ENCODE measurements at places on chromosomes 16 and 17.

DNA sequence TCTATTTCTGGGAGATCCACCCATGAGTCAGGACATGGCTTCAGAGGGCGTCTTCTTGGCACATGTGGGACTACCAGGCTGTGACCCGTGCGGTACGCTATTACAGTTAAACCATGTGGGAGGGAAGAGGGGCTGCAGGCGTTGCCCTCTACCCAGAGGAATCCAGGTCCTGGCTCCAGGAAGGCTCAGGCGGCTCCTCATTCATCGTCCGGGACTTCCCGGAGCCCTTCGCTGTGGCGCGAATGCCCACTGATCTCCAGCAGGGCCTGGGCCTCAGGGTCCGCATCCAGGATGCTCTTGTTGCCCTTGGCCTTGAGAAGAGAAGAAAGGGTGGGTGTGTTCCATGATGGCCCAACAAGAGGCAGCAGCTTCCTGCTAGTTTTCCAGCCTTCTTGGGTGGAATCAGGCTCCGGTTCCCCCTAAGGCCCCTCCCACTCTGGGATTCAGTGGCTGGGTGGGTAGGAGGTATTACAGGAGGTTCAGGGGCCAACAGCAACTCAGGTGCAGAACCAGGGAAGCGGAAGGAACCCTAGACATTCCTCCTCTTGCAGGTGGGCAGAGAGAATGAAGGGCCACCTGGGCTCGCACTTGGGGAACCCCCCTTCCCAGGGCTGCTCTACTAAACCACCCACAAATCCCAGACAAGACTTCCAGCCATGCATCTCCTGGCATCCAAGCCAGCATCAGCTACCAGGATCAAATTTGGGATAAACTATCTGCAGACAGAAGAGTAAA, 24.6 kb downstream of the MEAK7 start:
- no peak for DNase-seq

DNA sequence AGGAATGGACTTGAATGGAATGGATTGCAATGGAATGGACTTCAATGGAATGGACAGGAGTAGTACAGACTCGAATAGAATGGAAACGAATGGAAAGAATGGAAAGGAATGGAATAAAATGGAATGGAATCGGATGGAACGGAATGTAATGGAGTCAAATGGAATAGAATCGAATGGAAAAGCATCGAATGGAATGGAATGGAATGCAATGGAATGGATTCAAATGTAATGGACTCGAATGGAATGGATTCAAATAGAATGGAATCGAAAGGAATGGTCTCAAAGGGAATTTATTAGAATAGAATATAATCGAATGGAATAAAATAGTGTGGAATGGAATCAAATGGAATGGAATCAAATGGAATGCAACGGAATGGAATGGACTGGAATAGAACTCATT, 484.9 kb upstream of the WSB1 start:
- DNase-seq: no peak

DNA sequence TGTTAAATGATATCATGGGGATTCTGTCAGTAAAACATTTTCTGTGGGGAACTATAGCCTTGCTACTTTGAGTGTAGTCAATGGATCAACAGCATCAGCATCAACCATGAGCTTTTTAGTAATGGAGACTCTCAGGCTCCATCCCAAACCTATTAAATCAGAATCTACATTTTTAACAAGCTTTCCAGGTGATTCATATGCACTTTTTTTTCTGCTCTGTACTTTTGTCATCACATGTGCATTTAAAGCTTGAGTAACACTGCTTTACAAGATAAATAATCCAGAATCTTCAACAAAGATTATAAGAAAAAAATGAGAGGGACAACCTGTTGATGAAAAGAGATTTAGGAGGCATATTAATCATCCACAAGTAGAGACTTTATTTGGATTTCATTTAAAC, 23.5 kb downstream of the NUP93 start:
- DNase-seq: no peak

GRCh38 chr17:45334701-45335677, 18.2 kb upstream of the MAP3K14 start:
- peak; percentile 15 for DNase-seq

DNA sequence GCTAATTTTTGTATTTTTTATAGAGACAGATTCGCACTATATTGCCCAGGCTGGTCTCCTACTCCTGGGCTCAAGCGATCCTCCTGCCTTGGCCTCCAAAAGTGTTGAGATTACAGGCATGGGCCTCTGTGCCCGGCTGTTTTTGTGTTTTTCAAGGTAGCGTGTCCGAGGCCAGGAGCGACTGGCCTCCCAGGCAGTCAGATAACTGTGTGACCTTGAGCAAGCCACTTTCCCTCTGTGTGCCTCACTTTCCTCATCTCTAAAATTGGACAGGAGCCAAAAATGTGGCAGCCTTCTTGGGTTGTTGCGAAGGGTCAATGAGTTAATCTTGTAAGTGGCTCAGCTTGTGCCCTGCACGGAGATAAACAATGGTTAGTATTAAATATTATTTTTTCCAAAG, 2.4 kb downstream of the ABCC1 start:
- DNase-seq: no peak

DNA sequence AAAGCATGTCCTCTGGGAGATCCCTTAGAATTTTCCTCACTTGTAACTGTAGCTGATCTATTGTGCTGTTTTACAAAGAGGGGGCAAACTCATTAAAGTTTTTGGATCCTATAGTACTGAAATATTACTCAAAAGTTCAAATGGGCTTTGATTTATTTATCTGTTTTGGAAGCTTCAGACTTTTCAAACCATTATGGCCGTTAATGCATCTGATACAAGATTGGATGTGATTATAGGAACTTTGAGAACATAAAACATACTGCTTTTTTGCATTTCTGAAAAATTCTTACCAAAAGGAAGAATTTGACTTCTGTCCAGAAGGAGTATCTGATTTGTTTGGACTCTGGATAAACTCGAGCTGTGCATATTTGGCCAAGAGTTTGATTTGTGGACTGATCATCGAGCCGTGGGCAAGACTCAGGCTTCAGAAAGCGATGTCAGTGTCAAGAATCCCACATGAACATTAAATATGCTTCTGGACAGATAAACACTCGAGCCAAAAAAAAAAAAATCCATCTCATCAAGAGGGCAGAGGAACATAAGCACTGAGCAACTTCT, 8.2 kb upstream of the MARCHF10 start:
- DNase-seq: no peak
